Fibroblast of skin of right quadriceps (primary cell): ENCODE measurements at places on chromosomes 5 and 9.

- peak; percentile 34 for DNase-seq
Measured at GRCh38 chr9:114462791-114463190, 42.5 kb downstream of the WHRN start.

DNA sequence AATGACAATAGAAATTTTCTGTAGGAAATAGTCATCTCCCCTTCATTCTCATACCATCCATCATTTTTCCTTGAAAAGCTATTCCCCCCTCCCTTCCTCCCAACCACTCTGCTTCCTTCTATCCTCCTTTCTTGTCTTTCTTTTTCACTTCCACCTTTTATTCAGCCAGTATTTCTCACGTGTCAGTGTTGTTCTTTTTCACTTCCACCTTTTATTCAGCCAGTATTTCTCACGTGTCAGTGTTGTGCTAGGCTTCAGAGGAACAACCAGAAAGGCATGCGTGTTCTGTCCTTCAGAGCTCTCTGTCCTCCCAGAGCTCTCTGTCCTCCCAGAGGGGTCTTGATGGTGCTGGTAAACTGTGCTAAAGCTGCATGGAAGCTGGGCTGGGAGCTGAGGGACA is 419.6 kb downstream of the GADD45G start:
- DNase-seq: no peak

GRCh38 chr9:136978073-136978864 is 965 bp downstream of the PTGDS start:
- peak; percentile 40 for DNase-seq

DNA sequence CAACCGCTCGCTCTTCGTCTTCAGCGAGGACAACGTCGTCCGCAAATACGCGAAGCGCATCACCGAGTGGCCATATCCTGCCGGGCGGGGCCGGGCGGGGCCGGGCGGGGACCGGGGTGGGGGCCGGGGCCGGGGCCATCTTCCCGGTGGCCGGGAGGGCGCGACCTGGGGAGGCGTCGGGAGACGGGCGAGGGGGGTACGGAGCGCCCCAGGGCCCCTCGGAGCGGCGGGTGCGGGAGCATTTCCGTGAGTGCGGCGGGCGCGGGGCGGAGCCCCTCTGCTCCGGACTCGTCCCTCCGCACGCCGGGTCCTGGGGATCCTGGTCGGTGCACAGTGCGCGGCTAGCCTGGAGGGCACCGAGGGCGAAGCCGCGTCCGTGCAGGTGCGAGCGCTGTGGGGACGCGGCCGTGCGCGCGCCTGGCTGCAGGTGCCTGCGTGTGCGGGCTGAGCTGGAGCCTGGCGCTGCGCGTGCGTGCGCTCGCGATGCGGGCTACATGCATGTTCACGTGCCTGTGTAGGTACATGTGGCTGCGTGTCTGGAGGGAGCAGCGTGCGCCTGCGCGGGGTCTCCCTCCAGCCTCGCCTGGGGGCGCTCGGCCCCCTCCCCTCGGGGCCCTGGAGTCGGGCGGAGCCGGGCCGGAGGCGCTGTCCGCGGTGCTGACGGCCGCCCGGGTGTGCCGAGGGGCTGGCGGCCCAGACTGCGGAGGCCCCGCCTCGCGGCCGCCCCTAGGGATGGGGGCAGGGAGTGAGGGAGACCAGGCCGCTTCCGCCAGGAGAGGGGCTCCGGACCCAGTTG is 762 bp downstream of the CACNA1B start:
- peak; percentile 17 for DNase-seq

DNA sequence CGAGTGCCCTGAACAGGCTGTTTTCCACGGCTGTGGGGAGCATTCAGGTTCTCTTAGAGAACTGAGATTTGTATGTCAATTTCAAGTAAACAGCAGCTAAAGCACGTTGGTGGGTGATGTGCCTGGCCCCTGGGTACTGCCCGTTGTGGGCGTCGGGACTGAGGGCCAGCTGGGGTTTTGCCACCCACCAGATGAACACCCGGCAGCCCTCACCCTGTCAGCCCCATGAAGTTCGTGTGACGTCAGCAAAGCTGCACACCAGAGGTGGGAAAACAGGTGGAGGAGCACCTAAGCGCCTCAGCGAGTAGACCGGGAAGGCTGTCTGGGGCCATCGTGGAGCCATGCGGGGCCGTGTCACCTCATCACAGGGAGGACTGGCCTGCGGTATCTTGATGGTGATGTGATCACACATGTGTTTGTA is 9.2 kb downstream of the CEP72 start:
- no peak for DNase-seq

DNA sequence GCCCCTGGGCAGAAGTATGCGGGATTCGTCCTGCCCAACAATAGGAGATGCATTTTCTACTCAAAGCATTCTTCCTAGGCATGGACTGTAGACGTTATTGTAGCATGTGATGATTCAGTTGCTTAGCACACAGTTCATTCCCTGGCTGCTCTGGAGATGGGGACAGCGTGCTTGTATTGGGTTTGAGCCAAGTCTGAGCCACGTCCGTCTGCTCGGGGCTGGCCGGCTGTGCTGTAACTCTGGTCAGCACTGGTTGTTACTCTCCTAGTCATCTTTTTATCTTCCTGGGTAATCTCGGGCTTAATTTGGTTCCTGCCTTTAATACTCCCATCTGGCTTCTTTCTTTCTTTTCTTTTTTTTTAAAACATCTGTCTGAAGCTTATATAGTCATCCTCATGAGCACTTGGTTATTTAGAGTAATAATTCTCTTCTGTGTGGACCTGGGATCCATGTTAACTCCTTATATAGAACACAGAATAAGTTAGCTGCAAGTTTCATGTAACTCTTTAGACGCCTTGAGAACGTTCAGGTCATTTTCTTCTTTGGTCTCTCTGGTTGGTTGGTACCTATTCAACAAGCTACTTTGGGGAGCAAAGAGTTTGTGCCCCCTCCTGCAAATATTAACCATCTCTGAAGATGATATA is 118.8 kb upstream of the RPS23 start:
- DNase-seq: peak; percentile 98

GRCh38 chr9:76654051-76654461 is 110.2 kb upstream of the PCA3 start:
- peak; percentile 51 for DNase-seq

DNA sequence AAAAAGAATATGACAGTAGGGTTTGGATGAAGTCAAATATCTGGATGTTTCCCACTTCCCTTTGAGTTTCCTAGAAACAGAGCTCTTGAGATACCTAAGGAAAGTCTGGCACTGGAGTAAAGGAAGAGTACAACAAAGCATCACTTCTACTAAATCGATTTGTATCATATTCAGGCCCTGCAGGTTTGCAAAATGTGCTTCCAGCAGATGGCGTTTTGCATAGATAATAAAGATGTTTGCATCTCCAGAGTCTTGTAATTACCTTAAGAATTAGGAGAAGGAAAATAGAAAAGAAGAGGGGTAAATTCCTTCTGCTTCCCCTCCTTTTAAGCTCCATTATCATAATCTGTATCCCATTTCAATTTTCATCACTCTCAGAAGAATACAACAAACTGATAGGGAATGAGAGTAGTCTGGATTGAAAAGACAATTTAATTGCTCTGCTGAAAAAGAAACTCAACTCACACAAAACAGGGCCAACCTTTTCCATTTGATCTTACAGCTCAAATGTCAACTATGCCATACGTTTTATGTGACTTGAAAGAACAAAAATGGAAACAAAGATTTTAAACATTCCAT is 380.4 kb downstream of the PTPRD start:
- no peak for DNase-seq

DNA sequence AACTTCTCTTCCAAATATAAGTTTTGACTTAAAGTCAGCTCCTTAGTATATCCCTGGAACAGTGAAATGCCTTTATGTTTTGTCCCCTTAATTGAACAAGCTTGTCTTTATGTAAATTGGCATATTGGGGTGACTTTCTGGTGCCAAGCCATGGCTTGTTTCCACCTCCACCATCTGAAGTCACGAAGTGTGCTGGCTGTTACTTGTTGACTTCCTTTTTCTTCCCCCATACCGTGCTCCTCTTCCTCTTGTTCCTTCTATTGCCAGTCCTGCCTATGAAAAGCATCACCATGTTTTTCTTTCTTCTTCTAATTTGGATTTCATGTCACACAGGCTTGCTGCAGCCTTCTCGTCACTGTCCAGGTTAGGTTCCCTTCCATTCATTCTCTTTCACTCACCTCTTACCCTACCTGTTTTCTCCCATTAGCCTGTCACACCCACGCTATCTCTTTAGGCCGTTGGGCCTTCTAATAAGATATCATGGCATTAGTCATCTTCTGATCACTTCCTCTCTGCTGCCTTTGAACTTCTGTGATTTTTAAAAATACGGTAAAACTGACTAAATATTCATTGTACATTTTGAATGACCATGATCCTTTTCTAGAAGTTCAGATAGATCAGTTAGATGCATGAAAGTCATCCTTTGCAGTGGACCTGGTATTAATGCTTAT is 48.1 kb downstream of the IQGAP2 start:
- DNase-seq: no peak

- no peak for DNase-seq
Measured at GRCh38 chr9:12166518-12166917, 526.7 kb upstream of the TYRP1 start.

GRCh38 chr9:13929013-13929412 is 384.9 kb downstream of the NFIB start:
- DNase-seq: no peak

DNA sequence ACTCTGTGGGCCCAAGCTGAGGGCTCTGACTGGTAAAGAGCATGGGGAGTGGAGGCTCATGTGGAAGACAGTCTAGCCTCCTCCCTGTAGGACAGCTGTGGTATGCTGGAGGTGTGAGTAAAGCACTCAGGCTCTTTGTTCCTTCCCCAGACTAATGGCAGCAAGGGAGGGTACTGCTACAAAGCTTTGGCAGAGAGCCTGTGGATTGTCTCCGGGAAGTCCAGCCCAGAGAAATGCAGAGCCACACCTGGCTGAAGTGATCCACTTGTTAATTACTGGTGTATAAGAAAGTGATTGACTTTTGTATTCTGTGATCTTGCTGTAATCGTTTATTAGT is 161.7 kb downstream of the OXCT1 start:
- no peak for DNase-seq

GRCh38 chr9:3777137-3777536 is 251.3 kb upstream of the RFX3 start:
- DNase-seq: no peak

DNA sequence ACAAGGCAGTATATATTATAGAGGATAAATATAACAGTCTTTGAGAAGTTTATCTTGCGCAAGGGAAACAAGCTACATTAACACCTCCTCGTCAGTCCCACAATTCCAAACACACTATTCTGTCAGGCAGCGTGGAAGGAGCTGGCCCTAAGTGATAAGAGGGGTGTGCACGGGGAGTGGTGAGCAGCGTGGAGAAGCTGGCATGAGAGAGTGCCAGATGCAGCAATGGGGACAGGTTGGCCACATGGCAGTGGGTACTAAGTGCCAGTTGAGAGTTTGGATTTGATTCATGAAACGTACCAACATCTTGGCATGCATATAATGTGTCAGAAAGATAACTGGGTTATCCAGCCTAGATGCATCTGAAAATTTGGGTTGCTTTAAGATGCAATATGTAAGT is 460.2 kb downstream of the ICE1 start:
- DNase-seq: no peak

GRCh38 chr5:125348936-125349831 is 602.7 kb upstream of the ZNF608 start:
- peak; percentile 44 for DNase-seq

GRCh38 chr5:56091664-56092063 is 96.9 kb upstream of the IL6ST start:
- no peak for DNase-seq

DNA sequence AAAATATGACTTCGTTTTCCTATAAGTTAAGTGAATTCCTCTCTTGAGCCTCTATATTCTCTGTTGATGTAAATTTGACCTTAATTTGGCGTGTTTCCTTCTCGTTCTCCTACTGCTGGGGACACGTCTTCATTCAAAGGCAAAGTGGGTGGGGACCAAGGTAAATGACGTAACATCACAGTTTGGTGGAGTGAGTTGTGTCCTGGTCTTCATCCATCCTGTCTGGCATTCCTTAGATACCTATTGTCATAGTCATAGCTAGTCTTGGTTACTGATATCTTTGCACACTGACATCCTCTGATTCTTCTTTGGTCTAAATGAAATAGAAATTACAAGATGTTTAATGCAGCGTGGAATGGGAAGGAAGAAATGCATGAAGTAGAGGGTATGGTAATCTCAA is 108.5 kb downstream of the NNT start:
- DNase-seq: peak; percentile 60

DNA sequence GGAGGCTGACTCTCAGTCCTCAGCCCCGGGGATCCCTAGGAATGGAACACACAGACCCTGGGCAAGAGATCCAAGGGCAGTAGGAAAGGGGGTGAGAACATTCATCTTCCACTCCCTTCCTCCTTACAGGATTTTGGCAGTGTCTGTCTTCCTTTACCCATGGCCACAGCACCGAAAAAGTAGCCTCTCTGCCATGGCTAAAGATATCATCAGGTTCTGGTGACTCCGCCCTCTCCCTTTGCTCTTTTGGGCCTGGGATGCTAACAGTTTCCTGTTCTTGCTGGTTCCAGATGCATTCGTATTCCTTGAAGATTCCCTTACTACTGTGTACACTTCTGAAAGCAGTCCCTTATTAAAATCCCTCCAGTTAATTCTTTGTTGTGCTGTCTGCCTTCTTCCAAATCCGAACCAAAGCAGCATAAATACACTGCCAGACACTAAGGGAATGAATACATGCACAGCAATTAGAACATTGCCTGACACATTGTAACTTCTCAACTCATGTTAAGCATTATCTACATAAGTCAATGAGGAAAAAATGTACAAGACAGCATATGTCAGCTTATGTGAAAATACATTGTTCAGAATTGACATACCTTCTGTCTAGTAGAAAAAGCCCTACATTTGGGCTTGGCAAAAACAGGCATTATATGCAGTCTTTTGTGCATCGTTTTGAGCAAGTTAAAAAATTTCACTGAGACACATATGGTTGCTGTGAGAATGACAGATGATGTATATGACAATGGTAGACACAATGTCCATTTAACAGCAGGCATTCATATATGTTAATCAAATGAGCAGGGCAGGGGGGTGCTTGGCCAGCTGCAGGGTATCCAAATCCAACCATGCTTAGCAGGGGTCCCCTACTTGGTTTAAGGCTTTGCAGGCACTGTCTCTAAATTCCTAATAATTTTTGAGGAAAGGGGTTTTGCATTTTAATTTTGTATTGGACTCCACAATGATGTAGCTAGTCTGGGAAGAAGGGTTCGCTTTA is 58.8 kb upstream of the RAI14 start:
- no peak for DNase-seq

DNA sequence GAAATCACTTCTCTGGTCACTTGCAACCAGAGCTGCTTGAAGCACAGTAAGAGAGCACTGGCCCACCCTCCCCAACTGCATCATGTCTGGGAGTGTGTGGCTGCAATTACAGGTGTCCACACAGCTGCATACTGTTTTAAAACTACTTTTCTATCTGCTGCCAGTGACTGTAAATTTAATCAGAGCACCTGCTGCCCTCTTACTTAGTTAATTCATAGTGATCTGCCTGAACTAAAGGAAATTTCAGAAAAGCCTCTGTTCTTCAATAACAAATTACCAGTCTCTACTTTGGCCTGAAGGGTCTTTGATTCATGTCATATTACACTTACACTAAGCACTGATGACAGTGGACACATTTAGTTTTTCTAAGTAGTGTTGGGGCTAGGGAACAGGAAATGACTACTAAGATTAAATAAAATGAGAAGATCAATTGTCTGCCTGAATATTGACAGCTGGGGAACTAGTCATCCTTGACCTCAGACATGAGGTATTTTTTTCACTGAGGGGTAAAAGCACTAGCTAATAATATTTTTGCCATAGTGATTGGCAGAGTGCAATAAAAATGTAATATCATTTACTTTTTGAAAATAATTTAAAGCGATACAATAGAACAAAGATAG is 788.9 kb upstream of the GRAMD2B start:
- no peak for DNase-seq

GRCh38 chr5:132830436-132831094 is at the start of gene SHROOM1:
SHROOM1 (minus strand) TSS chr5:132830647; CDS start chr5:132826140, 4,507 bp downstream.
- DNase-seq: no peak
